Thoracic aorta (tissue), 2 donors: ENCODE measurements at places on chromosomes 1 and 21. TPM values are rescaled to one million over a fixed set of nuclear protein-coding genes. Genes with fewer than 3 reads are reported as not detected.

QSOX1 gene
- 82.4 TPM for total RNA-seq

NFYC gene
- 40.6 TPM for total RNA-seq

OR2L13 gene
- total RNA-seq = not detected

AUNIP gene
- total RNA-seq = not detected

EXTL2 gene
- 9.6 TPM for total RNA-seq

- no peak overlapping the region for H3K4me3 ChIP-seq
- H3K27ac ChIP-seq = no peak overlapping the region
- no peaks in the 10 kb centered on the region for H3K27me3 ChIP-seq
- DNase-seq = no peak
These were observed 89.2 kb downstream of the CEP350 start for GRCh38 chr1:180043785-180044184.

GRCh38 chr1:24074817-24075589 is 36.9 kb downstream of the MYOM3 start:
- H3K27ac ChIP-seq = no peak overlapping the region
- H3K4me1 ChIP-seq = no peaks in the 10 kb centered on the region
- no peaks in the 10 kb centered on the region for H3K27me3 ChIP-seq

DNA sequence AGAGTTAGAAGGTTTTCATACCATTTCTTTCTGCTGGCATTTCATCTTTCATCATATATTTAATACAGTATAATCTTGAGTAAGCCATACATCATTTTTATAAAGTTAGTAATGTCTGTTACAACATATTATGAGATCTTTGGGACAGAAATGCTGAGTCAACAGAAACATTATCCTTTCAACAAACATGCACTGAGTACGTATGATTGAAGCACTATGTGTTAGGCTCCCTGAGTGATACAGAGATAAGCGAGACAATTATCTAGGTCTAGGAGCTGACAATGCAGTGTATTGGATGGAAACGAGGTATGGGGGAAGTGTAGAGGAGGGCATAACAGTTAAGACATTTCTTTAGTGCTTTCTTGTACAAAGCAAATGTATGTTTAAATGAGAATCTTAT is 19.7 kb upstream of the GPR52 start:
- no peak for DNase-seq
- no peaks in the 10 kb centered on the region for H3K4me1 ChIP-seq
- no peaks in the 10 kb centered on the region for H3K36me3 ChIP-seq
- H3K27ac ChIP-seq = no peak overlapping the region
- no peak overlapping the region for H3K4me3 ChIP-seq

- DNase-seq = no peak
- H3K27me3 ChIP-seq = no peaks in the 10 kb centered on the region
- H3K4me1 ChIP-seq = peaks cover 8% of the 10 kb centered on the region
- H3K27ac ChIP-seq = no peak overlapping the region
These were observed 1.3 kb downstream of the AGRN start for GRCh38 chr1:1021010-1021919.
